ENCODE measurements at places on chromosomes 4 and X.

GRCh38 chrX:103211012-103211715, 3.7 kb upstream of the BEX4 start:
- no peak for DNase-seq

GRCh38 chrX:68261060-68261672, 172.1 kb downstream of the OPHN1 start:
- DNase-seq: no peak

DNA sequence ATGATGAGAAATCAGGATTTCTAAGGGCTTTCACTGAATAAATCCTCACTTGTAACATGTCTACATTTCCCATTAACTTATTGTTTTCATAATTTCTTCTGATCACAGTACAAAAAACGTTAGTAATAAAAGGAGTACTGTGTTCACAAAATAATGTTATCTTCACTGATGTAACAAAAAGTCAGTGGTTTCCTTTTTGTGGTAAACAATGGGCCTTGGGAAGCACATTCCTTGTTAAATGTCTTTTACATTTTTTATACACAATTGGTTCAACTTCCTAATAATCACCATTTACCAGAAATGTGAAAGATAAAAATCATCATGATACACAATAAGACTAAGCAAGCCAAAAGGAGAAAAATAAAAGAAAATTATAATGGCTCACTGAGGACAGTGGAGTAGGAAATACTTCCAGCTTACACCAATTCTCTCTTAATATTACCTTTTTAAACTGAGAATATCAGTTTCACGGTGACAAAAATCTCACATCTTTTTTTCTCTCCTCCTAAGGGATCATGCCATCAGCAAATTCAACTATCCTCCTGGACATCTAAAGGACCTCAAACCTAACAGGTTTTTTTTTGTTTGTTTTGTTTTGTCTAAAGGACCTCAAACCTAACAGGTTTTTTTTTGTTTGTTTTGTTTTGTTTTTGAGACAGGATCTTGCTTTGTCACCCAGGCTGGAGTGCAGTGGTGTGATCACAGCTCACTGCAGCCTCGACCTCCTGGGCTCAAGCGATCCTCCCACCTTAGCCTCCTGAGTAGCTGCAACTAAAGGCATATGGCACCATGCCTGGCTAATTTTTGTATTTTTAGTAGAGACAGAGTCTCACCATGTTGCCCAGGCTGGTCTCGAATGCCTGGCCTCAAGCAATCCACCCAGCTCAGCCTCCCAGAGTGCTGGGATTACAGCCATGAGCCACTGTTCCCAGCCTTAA, 57.3 kb downstream of the FRYL start:
- DNase-seq: no peak

GRCh38 chrX:24023972-24024669, 2.9 kb downstream of the KLHL15 start:
- DNase-seq: peak; percentile 21

DNA sequence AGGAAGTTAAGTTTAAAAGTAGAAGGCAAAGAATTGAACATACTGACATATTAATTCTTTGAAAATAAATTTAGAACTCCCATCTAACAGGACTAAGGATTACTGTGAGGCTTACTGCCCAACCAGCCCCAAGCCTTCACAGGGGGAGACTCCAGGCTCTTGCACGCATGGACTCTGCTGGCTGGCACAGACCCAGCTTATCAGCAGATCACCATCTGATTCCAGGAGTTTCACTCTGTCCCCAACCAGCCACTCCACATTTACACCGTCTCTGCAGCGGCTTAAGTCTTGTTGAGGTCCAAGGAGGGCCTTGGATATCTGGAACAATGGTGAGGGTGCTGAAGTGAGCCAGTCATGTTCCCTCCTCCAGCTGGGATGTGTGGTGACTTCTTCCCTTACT, 16.4 kb upstream of the OTUD4 start:
- no peak for DNase-seq

DNA sequence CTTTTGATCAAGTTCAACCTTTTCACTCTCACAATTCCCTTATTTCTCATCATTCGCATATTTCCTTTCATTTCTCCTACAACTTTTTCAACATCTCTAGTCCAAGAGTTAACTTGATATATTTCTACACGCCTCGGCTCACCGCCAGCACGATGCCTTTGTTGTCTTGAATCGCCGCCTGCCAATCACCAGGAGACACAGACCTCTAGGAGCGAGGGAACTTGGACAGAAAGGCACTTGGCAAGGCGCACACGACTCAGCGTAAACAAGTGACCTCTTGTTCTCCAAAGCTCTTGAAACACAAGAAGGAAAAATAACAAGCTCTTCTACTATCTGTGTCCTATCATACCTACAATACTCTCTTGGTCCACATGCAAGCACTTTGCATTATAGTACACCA, 27.1 kb upstream of the RBMX start:
- no peak for DNase-seq

- no peak for DNase-seq
Measured at GRCh38 chr4:138190452-138190858, 51.7 kb downstream of the SLC7A11 start.

DNA sequence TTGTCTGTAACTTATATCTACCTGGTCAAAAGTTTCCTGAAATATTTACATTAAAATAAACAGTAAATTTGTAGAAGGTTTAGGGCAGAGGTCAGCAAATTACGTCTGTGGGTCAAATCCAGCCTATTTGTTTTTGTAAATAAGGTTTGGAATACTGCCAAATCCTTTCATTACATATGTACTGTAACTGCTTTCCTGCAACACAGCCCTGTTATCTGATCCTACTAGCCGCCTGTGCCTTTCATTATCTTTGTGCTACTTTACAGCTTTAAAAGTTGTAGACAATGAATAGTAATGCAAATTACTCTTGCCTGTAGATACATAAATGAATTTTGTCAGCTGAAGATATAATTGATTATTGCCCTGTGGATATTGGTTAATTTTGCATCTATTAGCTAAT, 369.6 kb upstream of the SLC7A11 start:
- DNase-seq: no peak

- no peak for DNase-seq
Measured at GRCh38 chr4:140595065-140595464, 26.3 kb upstream of the UCP1 start.

GRCh38 chr4:65007841-65008439, 598.7 kb upstream of the TECRL start:
- DNase-seq: no peak

- no peak for DNase-seq
Measured at GRCh38 chrX:9882669-9883446, 84.3 kb upstream of the CLDN34 start.

DNA sequence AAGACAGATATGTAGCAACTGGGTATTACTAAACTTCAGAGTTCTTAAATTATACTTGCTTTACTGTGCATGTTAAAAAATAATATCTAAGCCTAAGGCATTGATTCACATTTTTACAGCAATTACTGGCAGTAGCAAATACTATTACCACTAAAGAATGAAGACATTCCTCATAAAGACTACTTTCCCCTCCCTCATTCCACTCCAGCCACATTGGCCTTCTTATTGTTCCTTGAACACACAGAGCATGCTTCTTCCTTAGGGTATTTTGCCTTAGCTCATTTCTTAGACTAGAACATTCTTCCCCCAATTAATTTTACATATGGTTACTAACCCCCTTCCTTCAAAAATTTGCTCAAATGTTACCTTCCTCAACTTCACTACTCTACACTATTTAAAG, 717.0 kb downstream of the CCSER1 start:
- DNase-seq: no peak

- DNase-seq: no peak
Measured at GRCh38 chr4:185955151-185955770, 113.7 kb upstream of the TLR3 start.

DNA sequence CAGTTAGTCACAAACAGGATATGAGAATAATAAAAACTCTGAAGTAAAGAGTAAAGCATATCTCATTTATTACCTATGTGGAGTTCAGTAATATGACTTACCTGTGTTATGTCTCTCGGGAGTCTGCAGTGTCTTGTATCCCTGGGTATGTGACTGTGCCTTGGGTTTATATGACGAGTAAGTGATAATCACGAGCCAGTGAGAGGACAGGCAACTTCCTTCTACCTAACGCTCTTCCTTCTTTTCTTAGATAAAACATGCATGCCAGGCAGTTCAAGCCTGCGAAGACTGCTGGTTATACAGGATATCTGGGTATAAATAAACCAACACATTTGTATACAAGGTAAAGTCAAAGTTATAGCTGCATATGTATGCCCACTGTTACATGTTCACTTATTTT, at the start of gene HPGDS:
TSS of gene HPGDS (minus strand) at position 143 of the 400 bp plus-strand sequence. CDS start 8,207 bp downstream, outside the sequence.
- no peak for DNase-seq

GRCh38 chr4:175954685-175955084, 111.0 kb upstream of the WDR17 start:
- DNase-seq: no peak

DNA sequence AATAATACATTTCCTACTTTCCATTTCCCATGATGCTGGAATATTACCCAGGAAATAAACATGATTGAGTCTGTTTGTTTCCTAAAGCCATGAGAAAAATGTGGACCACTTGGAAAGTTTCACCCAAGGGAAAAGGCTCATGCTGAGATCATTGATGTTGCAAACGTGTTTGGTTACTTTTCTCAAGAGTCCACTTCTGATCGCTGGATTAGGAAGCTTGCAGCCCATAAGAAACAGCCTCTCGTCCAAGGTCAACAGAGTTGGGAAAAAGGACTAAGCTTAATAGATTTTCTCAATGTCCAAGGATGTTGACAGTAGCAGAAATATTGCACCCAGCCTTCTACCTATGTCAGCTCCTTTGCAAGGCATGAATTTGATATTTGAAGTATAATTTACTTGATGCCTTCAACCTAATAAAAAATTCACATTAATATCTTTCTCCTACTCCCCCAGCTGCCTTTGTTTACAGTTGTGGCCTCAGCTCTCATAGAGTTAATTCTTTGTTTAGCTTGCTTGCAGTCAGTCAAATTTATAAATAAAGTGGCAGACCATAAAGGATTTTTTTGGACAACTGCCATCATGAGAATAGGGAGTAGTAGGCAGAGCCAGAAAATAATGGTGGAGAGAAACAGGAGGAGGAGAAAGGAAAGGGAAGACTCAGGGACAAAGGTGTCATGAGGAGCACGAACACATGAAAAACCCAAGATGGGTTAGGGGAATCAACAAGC, 65.6 kb upstream of the BLTP1 start:
- DNase-seq: no peak

GRCh38 chrX:18353931-18354368, 538 bp downstream of the SCML2 start:
- no peak for DNase-seq

GRCh38 chrX:103197721-103198306, 17.1 kb upstream of the BEX4 start:
- DNase-seq: no peak

DNA sequence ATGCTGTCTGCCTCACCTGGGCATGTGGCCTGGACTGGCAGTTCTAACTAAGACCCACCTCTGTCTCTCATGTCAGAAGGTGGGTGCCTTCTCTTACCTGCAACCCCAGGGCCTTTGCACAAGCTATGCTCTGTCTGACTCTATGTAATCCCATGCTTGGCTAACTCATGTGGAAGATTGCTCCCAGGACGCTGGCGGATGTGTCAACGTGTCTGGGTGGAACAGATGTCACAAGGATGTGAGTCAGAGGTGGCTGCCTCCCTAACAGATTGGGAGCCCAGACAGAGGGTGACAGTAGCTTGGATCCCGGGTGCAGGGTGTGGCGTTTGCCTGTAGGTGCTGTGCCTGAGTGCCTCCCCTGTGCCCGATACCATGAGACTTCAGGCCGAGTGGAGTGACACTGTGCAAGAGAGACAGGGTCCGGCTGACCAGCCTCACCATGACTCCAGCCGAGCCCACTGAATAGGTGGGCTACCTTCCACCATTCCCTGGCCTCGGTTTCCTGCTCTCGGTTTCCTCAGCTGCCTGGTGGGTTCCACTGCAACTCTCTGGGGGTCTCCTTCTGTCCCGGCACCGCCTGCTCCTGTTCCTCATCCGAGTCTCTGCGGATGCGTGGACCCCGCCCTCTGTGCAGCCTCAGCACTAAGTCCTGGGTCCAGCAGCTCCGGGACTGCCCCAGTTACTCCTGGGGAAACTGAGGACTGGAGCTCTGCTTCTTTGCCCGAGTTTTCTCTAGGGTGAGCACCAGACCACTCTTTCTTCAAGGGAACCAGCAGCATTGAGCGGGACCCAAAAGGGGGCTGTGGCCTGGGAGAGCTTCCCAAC, 11.0 kb downstream of the SH3BP2 start:
- DNase-seq: no peak

- no peak for DNase-seq
Measured at GRCh38 chr4:15936495-15936894, 2.0 kb downstream of the FGFBP1 start.

DNA sequence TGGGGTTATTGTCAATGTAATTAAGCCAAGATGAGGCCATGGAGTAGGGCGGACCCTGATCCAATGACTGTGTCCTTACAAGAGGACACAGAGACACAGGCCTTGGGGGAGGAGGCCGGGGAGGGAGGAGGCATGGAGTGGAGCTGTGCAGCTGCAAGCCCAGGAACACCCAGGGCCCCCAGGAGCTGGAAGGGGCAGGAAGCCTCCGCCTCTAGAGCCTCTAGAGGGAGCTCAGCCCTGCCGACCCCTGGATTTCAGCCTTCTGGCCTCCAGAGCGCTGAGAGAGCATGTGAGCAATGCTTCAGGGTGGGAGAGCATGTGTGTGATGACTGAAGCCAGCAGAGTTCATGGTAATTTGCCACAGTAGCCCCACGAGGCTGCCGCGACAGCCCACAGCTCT, 234.6 kb downstream of the AFAP1 start:
- no peak for DNase-seq

DNA sequence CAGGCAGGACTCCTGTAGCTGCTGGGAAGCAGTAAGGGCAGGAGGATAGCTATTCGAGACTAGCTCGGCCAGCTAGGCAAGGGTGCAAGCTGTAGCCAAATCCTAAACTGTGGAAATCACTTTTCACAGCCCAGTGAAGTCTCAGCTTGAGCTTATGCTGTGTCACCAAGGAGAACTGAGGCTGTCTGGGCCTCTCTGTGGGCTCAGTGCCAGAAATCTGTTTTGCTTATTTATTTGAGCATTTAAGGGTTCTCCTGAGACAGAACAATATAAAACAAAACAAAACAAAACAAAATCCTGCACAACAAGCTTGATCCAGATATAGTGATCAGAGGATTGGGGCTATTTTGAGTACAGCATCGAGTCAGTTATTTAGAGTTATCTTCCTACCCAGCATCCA, 97.5 kb downstream of the FANCB start:
- DNase-seq: no peak

DNA sequence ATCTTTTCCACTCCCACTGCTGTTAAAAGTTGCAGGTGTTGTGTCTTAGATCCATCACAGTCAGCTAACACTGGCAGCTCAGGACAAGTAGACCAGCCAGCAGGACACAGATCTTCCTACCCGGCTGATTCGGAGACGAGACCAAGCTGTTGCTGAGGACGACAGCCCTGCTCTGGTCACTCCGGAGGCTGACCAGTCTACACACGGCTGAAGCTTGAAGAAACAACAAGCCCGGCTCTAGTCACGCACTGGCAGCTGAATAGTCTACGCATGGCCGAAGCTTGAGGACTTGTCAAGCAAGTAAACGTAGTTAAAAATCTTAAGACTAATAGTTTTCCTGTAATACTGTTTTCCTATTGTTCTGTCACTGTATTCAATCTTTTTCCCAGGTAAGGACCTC, 1.8 kb downstream of the ACOX3 start:
- DNase-seq: no peak
